ENCODE measurements at places on chromosomes 11 and 22. TPM values are rescaled to one million over a fixed set of nuclear protein-coding genes. Genes with fewer than 3 reads are reported as not detected.

- no peaks in the 10 kb centered on the region for H3K27me3 ChIP-seq
- H3K36me3 ChIP-seq, result no peaks in the 10 kb centered on the region
- H3K4me3 ChIP-seq, result no peak overlapping the region
Measured at GRCh38 chr11:59186130-59186594, 14.2 kb downstream of the DTX4 start.

GRCh38 chr11:129766898-129767604 lies 48.6 kb upstream of the TMEM45B start:
- peak; percentile 40 for DNase-seq
- H3K4me1 ChIP-seq, result peaks cover 2% of the 10 kb centered on the region
- H3K27ac ChIP-seq, result no peak overlapping the region
- no peaks in the 10 kb centered on the region for H3K36me3 ChIP-seq
- H3K4me3 ChIP-seq, result no peak overlapping the region
- peaks cover 11% of the 10 kb centered on the region for H3K27me3 ChIP-seq

- H3K4me1 ChIP-seq, result peaks cover 9% of the 10 kb centered on the region
- H3K4me3 ChIP-seq, result no peak overlapping the region
- no peaks in the 10 kb centered on the region for H3K36me3 ChIP-seq
- H3K27ac ChIP-seq, result no peak overlapping the region
- DNase-seq, result no peak
- no peaks in the 10 kb centered on the region for H3K27me3 ChIP-seq
Measured at GRCh38 chr22:45587638-45588505, 83.8 kb upstream of the ATXN10 start.

Gene ART5
- total RNA-seq, result not detected

- H3K36me3 ChIP-seq, result peaks cover 16% of the 10 kb centered on the region
- H3K4me1 ChIP-seq, result peaks cover 18% of the 10 kb centered on the region
- no peak overlapping the region for H3K27ac ChIP-seq
- H3K4me3 ChIP-seq, result no peak overlapping the region
- DNase-seq, result no peak
- H3K27me3 ChIP-seq, result peaks cover 11% of the 10 kb centered on the region
Measured at GRCh38 chr22:19519041-19519926, 4.9 kb downstream of the CLDN5 start.

GRCh38 chr11:11667056-11667455 lies 45.3 kb upstream of the GALNT18 start:
- no peak for DNase-seq
- no peaks in the 10 kb centered on the region for H3K36me3 ChIP-seq
- no peak overlapping the region for H3K4me3 ChIP-seq
- H3K27me3 ChIP-seq, result peaks cover 20% of the 10 kb centered on the region

Data from activated CD4-positive, alpha-beta T cell treated with anti-CD3 and anti-CD28 coated beads, Interleukin-2, amount 10 ng/mL, durations not matched to agents 7 days and 5 days (primary cell).